CD4-positive, alpha-beta T cell treated with Interleukin-17A for 4 hours (primary cell): ENCODE measurements at places on chromosomes 6 and 20.

- DNase-seq = no peak
Observed at GRCh38 chr6:21902628-21903169, 309.1 kb downstream of the SOX4 start.

GRCh38 chr6:15870333-15871043 is 207.7 kb upstream of the DTNBP1 start:
- DNase-seq = no peak

DNA sequence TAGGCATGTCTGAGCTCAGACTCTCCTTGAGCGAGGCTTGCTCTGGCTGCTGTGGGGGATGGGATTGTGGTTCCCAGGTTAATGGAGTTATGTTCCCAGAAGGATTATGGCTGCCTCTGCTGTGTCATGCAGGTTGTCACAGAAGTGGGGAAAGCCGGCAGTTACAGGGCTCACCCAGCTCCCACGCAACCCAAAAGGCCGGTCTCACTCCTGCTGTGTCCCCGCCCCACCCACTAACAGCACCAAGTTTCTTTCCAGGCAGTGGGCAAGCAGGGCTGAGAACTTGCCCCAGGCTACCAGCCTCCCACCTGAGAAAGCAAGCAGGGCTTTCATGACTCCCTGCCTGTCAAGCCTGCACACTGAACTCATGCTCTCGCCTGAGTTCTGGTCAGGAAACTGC is 750.5 kb downstream of the FRK start:
- DNase-seq = no peak

DNA sequence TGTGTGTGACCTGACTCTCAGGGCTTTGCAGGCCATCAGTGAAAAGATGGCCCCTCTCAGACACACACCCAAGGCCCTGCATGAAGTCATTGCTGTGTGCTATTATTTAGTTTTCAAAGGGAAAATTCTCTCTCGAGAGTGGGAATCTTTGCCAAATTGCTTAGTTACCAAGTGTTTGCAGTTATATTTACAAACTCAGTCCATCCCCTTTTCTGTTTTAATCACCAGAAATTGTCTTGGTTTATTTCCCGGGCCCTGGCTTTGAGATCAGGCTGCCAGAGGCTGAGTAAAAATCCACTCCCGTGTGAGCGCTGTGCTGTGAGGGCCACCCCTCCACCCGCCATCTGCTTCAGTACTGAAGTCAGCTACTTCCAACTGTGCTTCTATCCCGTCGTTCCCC is 163.1 kb downstream of the SOD2 start:
- DNase-seq = no peak

GRCh38 chr6:30321692-30322388 is 4.9 kb upstream of the TRIM39 start:
- DNase-seq = no peak

DNA sequence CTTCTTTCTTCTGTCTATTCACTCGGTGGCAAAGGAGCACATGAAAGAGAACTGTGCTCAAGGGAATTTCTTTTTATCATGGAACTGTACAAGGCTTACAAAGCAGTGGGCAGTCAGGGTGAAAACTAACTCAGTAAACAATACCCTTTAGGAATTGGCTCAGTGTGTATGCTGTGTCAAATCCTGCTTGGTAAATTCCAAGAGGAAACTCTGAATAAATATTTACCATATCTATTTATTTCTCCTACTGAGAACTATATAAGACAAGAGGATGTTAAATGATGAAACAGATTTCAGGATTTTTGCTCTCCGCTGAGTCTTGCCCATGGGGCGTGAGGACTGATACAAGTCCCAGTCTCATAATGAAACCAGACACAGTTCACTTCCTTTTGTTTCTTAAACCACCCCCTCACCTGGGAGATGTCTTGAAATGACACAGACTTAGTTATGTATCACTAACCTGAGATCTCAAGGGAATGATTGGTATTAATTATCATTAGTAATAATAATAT is 188.8 kb downstream of the BACH2 start:
- DNase-seq = peak; percentile 38
